ENCODE measurements at places on chromosomes 3 and 15.
A peak's percentile ranks its signal among the peaks of the same experiment; 100 is the strongest.

DNA sequence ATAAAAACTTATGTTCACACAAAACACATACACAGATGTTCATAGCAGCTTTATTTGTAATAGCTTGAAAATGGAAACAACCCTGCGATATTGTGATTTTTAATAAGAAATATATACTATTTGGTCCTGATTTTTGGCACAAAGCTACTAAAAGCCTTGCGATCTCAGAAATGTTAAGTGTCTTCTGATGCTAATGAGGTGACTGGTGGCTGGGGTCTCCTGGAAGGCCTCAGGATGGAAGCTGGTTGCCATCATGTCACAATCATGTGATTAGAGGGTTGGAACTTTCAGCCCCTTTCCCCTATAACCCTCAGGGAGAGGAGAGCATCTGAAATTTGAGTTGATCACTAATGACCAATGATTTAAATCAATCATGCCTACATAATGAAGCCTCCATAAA is 278.4 kb upstream of the UBE2E1 start:
- DNase-seq: no peak

DNA sequence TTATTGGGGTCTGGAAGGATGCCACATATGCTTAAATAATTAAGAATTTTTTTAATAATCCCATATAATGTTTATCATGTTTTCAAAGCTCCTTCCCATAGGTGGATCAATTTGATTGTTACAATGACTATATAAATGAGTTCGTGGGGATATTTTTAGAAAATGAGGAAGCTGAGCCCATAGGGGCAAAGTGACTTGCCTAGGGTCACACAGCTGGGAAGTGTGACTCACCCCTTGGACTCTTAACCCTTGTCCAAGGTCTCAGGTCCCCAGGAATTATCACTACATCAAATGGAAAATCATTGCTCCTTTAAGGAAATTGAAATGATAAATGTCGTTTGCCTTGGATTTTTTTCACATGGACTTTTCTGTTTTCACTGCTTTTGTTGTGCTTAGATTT is 161.2 kb upstream of the RGMA start:
- DNase-seq: no peak

GRCh38 chr3:129961141-129961541 is 13.4 kb upstream of the TRH start:
- DNase-seq: no peak

DNA sequence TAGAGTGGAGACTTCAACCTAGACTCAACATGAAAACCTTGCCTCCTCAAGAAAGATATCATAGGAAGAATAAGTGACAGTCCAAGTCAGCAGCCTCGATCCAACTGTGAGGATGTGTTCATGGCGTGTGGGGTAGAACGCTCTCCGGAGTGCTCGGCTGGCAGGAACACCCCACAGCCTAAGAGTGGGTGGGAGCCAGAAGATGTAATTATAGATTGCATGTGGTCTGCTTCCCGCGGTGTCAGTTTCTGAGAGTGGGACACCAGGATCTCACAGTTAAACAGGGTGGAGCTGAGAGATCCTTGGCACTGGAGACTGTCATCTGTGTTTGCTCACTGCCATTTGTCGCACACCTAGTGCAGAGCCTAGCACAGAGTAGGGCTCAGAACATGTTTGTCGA is 158.0 kb downstream of the CTNNB1 start:
- no peak for DNase-seq

DNA sequence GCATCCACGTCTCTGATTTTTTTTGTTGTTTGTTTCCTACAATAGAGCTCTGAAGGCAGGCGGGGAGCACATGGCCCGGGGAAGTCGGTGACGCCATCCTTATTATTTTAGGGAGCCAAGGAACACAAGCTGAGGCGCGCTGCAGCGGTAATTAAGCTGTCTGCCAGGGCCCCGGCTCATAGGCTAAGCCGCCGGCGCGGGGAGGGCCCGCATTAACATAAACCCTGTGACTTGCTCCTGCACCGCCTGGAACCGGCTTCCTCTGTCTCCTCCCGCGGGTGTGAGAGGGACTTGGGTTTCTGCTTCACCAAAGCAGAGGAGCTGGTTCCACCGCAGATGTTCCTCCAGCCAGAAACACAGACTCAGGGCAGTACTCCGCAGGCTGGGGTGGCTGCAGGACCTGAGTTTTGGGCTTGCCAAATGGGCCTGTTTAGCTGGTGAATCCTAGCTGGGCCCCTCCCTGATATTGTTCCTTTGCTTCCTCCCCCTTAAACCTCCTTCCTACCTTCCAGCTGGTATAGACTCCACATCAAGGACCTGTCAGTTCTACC is 25.3 kb downstream of the ANP32A start:
- DNase-seq: no peak

DNA sequence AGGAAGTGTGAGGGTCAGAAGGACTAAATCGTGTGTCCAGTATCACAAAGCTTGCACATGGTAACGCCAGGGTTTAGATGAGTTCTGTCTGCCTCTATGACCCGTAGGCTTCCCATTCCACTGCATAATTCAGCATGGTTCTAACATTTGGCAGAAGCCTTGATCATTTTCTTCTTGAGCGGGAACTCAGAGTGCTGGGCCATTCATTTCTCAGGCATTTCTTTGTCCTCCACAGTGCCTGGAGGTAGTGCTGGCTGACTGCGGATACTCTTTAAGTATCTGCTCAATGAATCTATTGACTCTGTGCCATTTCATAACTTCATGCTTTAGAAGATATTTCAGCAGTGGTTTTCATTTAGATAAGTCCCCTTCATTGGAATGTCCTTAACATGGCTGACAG is 370.2 kb downstream of the EPHB1 start:
- no peak for DNase-seq

- DNase-seq: no peak
Measured at GRCh38 chr3:68728343-68728742, 204.0 kb downstream of the TAFA4 start.

DNA sequence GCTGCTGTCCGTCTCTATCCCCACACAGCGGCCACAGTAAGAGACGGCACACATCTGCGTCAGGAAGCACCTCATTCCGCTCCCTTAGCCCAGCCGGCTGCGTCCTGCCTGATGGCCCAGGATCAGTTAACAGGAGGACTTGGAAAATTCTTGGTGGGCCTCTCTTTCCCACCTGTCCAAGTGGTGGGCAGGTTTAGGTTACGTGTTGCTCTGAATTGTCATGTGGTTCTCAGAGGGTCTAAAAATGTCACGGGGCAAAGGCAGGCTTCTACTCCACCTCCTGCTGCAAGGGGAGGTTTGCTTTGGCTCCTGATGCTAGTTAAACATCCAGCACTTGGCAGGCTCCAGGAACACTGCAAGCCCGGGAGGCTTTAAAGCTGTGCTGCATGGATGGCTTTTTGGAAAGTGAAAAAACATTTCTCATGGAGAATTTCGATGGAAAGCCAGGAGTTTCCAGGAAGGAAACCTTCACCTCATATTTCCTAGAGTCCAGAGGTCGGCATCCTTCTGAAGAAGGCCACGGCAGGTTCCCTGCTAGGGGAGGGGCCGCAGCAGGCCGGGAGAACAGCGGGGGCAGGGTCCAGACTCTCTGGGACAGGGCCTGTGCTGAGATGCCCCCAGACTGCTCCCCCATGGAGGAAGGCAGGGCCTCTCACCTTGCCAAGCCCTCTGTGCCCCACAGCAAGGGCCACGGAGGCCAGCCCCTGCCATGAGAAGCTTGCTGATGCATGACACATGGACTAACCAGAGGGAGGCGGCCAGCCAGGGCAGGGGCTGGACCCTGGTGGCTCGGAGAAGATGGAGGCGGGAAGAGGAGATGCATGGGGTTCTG is 10.8 kb downstream of the CTSH start:
- no peak for DNase-seq

DNA sequence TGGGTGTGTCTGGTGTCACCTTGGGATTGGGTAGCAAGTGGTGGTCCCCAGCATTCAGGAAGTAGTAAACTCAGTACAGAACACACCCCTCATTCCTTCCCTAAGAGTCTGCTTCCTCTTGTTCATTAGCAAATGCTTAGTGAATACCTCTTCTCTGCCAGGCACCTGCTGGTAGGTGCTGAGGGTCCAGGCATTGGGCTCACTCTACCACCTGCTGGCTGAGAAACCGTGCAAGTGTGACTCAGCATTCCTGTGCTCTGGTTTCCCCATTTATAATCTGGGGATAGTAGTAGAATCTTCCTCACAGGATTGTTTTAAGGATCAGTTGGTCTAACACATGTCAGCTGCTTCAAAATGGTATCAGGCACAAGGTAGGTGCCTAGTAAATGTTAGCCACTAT is 4.8 kb downstream of the SHF start:
- DNase-seq: no peak

- DNase-seq: no peak
Measured at GRCh38 chr3:192751148-192751547, 23.8 kb upstream of the FGF12 start.

DNA sequence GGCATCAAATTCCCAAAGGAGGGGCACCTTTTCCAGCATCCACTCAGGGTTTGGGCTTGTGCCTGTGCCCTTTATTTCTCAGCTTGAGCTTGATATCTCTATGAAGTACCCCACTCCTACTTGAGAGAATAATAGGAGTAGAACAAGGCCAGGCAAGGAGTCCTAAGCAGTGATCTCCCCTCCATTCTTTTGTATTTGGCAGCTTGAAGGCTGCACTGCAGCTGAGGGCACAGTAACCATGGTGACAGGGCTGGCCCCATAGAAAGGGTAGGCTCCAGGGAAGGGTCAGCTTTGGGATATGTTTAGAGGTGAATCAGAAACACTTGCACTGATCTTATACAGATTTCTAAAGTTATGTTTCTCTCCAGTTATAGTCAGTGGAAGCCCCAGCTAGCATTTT is 145.4 kb upstream of the SLC24A5 start:
- DNase-seq: no peak

DNA sequence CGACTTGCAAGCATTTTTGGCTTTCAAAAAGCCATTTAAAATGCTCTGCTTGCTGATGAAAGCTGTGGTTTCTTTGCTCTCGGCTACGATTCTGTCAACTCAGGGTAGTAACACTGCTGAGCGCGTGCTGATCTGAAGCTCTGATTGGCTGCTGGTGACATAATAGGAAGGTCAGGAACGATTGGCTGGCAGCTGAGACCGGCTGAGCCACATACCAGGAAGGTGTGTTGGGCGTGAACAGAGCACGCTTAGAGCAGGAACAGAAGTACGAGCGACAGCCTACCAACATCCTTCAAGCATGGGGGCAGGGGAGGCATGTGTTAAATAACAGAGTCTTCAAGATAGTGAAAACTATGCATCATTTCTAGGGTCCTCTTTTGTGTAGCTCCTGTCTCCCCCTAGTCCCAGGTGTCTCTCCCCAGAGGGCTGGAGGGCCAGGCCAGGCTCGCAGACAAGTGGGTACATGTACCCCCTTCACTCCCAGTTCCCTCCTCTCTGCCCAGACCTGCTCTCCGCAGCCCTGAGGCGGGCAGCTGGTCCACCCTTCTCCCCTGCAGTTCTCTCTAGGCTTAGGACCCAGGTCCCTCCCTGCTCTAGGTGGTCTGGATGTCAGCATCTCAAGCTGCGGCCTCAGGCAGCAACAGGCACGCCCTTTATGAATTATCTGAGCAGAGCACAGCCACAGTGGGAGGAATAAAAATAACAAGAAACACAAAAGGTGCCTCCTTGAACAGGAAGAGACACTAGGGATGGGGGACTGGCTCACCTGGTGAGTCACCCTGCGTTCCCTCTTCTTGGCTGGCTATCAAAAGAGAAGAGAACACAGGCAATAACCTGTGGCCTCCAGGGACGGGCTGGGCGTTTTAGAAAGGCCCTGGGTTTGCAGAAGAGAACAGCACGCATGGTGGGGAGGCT is 76.0 kb downstream of the TAMM41 start:
- DNase-seq: peak; percentile 82

- DNase-seq: no peak
Measured at GRCh38 chr15:48426941-48427340, 95.7 kb downstream of the DUT start.

GRCh38 chr3:134611516-134611915 is 39.3 kb downstream of the KY start:
- no peak for DNase-seq
